AG09319 (cell line): ENCODE measurements at places on chromosomes 2 and 18.
A peak's percentile ranks its signal among the peaks of the same experiment; 100 is the strongest.

- no peak for DNase-seq
These were observed 355.0 kb downstream of the DSC3 start for GRCh38 chr18:30687501-30687900.

DNA sequence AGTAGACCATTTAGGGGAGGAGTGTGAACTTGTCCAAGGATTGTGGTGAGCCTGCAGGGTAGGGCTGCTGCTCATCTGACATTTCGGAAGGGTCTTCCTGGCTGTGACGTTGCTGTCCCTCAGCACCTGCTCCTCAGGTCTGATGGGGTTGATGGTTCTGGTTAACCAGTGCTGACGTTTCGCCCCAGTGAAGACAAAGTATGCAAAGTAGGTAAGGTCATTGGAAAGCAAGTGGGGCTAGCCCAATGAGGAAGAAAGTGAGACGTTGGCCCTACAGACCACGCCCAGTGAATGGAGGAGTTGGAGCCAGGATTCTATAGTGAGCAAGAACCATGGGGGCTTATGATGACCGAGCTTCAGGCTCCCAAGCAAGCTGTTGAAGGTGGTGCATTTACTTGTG, 33.4 kb upstream of the ZNF396 start:
- DNase-seq = no peak

DNA sequence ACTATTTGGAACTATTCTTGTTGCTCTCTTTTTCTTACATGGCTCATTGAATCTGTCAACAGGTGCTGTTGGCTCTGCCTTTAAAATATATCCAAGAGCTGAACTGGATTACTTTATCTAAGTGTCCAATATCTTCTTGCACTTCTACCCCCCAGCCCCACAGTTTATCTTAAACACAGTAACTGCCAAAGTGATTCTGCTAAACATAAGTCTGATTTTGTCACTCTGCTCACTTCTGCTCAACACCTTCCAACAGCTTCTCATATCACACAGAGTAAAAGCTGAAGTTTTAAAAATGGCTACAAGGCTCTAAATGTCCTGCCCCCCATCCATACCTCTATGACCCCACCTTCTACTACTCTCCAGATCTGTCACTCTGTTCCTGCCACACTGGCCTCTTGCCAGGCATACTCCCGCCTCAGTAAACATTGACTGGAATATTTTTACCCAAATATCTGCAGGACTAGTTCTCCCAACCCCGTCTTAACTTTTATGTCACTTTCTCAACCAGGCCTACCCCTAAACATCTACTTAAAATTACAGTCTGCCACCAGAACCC, 130.7 kb downstream of the CCDC148 start:
- DNase-seq = no peak

DNA sequence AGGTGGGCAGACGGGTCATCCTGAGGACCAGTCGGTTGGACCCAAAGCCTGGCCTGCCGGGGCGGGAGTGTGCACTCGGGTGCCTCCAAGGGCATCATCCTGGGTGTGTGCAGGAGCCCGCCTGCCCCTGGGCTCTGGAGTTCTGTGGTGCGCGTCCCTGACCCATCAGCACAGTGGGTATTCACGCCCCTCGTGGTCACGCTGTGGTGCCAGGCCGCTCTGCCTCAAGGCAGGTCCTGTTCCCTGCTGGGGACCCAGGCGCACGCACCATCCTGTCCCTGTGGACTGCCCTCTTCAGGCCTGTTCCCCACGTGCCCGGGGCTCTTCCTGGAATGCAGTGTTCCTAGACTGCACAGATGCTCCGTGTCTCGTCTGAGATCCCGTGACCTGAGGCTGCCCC, 14.3 kb upstream of the D2HGDH start:
- no peak for DNase-seq

DNA sequence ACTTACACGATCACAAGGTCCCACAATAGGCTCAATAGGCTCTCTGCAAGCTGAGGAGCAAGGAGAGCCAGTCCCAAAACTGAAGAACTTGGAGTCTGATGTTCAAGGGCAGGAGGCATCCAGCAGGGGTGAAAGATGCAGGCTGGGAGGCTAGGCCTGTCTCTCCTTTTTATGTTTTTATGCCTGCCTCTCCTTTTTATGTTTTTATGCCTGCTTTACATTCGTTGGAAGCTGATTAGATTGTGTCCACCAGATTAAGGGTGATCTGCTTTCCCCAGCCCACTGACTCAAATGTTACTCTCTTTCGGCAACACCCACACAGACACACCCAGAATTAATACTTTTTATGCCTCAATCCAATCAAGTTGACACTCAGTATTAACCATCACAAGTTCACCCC, 9.9 kb upstream of the GYPC start:
- DNase-seq = no peak

DNA sequence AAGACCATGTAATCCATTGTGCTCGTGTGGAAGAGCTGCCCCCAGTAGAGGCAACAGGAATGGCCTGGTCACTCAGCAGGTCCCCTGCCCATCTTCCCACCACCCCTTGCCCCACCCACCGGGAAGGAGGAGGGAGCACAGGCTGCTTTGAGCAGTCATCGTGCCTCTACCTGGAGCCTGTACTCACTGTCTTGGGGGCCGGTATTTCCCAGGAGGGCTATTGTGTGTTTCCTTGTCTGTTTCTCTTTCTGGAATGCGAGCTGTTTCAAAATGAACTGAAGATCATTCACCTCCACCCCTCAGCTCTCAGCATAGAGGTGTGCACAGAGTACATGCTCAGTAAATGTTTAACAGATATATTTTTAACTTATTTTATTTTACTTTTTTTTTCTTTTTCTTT, 7.7 kb upstream of the AMMECR1L start:
- DNase-seq = no peak

- peak; percentile 66 for DNase-seq
These were observed 96.8 kb upstream of the TRIB2 start for GRCh38 chr2:12619975-12620374.

DNA sequence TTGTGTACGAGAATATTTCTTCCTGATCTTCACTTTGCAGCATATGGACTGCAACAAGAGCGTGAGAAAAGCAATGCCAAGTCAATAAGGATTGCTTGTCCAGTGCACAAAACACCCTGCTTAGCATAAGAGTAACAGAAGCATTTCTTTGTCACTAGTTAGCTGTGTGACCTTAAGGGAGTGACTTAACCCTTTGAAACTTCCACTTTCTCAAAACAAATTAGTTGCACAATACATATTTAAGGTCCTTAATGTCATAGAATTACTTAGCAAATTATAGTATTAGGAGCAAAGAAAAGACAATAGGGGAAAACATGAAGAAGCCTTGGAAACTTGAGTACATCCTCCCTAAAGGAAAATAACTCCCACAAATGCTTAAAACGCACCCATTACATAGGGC, 230.1 kb downstream of the RNF152 start:
- DNase-seq = no peak

GRCh38 chr2:38578832-38579231, 23.9 kb downstream of the HNRNPLL start:
- no peak for DNase-seq

GRCh38 chr2:120262761-120263428, 10.2 kb downstream of the RALB start:
- DNase-seq = no peak

DNA sequence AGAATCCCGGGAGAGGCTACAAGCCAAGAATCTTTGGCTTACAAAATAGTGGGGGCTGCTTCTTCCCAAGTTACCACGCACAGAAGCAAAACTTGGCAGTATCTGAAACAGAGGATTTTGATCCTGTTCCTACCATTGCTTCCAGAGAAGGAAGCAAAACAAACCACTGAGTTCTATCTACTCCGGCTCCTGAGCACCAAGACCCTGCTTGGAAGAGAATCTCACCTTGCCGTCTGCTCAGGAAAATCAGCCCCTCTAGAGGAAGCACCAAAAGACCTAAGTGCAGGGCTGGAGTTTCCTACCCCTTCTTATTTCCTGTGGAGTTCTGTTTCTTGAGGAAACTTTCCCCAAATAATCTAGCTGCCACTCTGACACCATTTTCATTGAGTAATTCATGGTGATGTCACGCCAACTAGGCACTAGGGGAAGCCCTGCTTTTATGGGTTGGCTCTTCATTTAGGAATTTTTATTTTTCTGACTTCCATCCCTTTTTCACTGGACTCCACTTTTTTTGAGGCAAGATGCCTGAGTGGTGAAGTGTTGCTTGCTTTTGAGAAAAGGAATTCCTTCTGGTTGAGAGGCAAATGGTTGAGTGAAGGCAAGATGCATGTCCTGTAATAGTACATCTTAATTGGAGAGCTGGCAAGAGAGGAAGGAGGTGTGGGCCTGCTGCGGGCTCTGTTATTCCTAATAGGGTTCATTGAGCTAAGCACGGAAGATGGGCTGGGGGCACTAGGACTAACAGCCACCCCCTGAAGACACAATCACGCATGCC, 36.8 kb upstream of the EML4 start:
- DNase-seq = peak; percentile 76

DNA sequence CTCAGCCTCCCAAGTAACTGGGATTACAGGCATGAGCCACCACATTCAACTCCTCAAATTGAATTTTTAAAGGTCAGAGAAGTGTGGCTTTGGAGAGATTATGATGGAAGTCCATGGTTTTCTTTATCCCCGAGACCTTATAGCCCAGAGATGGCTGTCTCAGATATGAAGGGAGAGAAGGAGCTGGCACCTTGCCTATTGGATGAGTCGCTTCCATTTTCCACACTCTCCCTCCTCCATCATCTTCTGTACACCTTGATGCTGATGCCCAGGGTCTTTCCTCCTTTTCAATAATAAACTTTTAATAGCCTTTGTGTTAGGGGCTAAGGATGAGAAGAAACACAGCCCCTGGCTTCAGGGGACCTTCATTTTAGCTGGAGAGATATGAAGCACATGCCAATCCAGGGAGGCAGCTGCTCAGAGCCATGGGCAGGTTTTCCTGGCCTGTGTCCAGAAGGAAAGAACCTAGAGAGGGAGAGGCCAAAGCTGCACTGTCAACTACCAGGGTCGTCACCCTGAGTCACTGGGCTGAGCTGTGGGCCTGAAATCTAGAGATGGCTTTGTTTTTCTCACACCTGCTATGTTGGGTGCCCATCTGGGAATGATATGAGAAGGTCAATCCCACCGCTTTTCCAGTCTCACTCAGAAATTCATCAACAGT, 146.0 kb upstream of the SERTAD2 start:
- DNase-seq = no peak

- no peak for DNase-seq
These were observed 258.5 kb downstream of the RND3 start for GRCh38 chr2:150228936-150229335.

DNA sequence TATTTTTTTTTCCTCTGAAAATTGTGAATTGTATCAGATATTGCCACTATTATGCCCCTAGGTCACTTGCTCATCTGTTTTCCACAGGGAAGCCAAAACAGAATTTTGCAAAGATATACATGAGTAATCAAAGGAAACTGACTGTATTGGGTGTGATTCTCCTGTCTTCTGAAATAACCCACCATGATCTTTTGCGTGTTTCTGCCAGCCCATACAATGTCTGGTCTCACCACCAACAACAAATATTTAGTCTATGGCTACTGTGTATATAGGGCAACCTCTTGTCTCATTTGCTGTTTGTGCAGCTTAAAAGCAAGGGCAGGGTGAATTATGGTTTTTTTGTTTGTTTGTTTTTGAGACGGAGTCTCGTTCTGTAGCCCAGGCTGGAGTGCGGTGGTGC, 26.5 kb downstream of the EPAS1 start:
- no peak for DNase-seq

DNA sequence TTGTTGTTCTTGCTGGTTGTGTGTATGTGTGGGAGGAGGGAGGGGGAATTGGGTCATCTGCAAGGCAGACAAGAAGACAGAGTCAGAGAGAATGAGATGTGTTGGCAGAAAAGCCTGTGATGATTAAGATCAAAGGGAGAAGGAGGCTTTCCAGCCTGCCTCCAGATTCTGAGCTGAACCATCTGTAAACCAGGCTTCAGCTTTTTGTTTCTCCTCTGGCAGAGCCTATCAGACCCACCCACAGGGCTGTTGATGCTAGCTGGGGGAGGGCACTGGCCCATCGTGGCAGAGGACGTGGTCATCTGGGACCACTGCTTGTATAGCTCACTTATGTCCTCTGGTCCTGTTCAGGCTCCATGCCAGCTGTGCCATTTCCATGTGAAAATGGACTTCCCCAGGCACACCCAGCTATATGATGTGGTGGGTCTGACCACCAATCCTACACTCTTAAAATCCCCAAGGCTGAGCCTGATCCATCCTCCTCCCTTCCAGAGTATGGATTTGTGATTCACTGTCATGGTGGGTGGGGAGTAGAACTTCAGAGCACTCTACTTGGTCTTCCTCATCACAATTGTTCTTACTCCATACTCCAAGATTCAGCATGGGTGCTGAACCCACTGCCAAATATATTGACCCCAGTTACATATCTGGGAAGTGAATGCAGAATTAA, 27.8 kb upstream of the COL6A3 start:
- DNase-seq = no peak

DNA sequence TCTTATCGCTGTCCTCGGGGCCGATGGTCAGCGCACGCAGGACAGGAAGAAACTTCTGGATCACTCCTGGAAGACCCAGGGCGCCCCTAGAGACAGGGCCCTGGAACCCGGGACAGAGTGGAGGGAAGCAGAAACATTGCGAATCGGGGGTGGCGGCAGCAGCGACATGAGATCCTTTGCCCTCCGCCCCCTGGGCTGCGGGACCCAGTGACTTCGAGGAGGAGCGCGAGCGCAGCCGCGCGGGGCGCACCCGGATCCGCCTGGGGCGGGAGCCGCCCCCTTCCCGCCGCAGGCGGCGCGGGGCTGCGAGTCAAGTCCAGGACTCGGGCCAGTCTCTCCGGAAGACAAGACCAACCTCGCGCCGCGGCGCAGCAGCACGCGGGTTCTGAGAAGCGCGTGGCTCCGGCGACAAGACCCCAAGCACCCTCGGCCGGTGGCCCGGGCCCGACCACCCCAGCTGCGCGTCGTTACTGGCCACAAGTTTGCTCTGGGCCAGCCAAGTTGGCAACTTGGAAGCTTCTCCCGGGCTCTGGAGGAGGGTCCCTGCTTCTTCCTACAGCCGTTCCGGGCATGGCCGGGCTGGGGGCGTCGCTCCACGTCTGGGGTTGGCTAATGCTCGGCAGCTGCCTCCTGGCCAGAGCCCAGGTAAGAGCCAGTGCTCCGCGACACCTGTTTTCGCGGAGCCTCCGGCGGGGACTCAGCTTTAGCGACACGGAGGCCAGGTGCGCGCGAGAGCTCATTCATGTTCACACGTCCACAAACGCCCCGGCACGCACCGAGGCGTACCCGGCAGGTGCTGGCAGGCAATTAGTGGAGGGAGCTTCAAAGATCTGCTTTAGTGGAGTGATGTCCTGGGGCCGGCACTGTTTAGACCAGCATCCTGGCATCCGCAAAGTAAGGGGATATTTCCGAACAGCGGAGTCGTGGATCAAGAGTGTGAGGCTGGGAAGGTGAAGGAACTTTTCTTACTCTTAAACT, at the start of gene PTH2R:
PTH2R (plus strand) TSS at position 319 of the 978 bp plus-strand sequence; CDS start at position 571, 252 bp downstream.
- no peak for DNase-seq

GRCh38 chr2:235263205-235264120, 230.4 kb upstream of the AGAP1 start:
- DNase-seq = no peak

GRCh38 chr18:49717617-49718016, 95.7 kb downstream of the ACAA2 start:
- no peak for DNase-seq
